ENCODE measurements at places on chromosomes 7 and 10. TPM values are rescaled to one million over a fixed set of nuclear protein-coding genes. Genes with fewer than 3 reads are reported as not detected.

The TASOR2 gene
- 43.1 TPM for total RNA-seq

The COMMD3 gene
- total RNA-seq, result 50.0 TPM

GRCh38 chr10:133310399-133310755 is 1.7 kb downstream of the ZNF511 start:
- no peak for DNase-seq

GRCh38 chr10:112815269-112816032 is 134.6 kb upstream of the TCF7L2 start:
- DNase-seq, result no peak

DNA sequence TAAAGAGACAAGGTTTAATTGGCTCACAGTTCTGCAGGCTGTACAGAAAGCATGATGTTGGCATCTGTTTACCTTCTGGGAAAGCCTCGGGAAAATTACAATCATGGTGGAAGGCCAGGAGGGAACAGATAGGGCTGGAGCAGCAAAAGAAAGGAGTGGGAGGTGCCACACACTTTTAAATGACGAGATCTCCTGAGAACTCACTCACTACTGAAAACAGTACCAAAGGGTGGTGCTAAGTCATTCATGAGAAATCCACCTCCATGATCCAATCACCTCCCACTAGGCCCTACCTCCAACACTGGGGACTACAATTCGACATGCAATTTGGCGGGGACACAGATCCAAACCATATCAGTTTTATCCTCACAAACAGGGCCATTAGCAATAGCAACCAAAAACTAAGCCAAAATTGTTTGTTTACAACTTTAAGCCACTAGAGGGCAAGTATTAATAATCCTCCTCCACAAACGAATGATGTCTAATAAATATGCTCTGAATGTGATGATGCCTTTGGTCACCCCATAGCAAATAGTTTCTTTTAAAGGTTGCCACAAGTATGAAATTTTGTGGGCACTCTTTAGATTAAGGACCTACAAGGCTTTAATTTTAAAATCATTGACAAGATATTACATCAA is 129.2 kb upstream of the NRBF2 start:
- DNase-seq, result no peak

DNA sequence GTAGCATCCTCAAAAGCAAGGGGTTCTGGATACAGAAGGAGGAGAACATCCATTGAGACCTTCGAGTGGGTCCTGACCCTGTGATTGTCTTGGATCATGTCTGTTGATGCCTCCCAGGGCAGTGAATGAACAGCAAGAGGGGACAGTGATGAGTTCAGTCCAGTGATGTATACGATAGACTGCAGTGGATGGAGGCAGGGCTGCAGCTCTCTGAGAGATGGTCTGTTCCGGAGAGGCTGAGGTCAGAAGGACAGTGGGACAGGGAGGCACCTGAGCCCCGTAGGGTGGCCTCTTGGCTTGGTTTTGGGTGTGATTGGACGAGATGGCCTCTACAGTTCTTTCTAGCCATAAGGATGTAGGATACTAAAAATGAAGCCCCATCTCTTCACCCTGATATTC is 280.4 kb downstream of the CAMK1D start:
- DNase-seq, result no peak

DNA sequence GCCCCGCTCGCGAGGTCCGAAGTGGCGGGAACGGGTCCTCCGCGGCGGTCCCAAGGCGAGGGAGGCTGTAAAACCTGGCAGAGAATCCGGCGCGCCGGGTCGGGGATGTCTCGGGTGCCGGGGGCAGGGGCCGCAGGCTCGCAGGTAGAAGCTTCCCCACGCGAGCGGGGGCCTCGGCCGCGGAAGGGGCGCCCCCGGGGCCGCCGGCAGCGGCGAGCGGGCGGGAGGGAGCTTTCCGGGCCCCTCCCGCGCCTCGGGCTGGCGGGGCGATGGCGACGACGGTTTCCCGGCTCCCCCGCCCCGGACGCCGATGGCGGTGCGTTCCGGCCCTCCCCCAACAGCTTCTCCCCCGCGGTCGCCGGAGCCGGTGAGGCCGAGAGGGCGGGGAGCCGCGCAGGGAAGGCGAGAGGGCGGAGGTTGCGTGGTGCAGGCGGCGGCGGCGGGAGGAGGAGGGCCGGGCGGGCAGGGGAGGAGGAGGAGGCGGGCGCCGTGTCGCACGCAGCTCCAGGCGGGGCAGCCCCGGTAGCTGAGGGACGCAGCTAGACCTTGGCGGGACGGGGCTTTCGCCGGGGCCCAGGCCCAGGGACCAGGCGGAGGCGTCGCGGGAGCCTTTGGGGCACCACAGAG is at the start of gene CUL1:
CUL1 (plus strand) TSS at position 507 of the 627 bp plus-strand sequence. CDS start 31,220 bp downstream, outside the sequence.
- peak; percentile 90 for DNase-seq

Measured in left colon (tissue), 2 donors.